Chondrocyte (in vitro differentiated cells): ENCODE measurements at places on chromosomes 2 and 18. TPM values are rescaled to one million over a fixed set of nuclear protein-coding genes. Genes with fewer than 3 reads are reported as not detected.

DNA sequence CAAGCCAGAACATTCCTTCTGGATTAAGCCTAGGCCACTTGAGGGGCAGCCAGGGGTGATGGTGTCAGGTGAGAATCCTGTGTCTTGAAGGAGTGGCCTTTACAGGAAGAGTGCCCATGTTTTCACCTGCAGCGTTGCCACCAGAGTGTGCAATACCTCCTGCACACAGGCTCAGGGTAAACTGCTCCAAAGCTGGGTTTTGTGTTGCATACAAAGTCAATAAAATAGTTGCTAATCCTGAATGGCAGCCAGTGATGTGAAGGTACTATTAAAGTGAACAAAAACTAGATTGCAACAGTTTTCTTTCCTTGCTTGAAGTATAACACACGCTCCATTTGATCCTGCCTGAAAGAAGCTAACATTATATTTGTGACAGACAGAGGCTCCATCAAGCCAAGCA lies 64.4 kb upstream of the NRP2 start:
- H3K36me3 ChIP-seq = peaks cover 8% of the 10 kb centered on the region
- DNase-seq = no peak
- no peak overlapping the region for H3K4me3 ChIP-seq

DNA sequence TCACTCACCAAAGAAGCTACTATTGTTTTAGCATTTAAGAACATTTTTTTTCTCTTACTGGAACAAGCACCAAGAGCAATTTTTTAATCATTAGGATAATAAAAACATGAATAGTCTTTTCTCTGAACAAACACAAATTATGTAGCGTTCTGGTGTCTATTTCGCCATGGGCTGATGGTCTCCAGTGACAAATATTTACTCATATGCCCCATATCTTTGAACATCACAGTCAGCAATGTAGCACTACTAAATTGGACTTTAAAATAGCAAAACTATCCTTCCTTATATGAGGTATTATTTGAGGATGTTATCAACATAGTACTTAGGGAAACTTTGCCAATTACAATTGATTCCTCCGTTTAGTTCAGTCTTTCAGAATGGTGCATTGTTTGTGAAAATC lies 1326.0 kb upstream of the ZEB2 start:
- no peak overlapping the region for H3K27ac ChIP-seq
- DNase-seq = no peak
- no peaks in the 10 kb centered on the region for H3K36me3 ChIP-seq
- H3K27me3 ChIP-seq = no peaks in the 10 kb centered on the region

GRCh38 chr18:46702471-46702870 lies 45.5 kb upstream of the LOXHD1 start:
- peaks cover 2% of the 10 kb centered on the region for H3K36me3 ChIP-seq
- H3K27ac ChIP-seq = no peak overlapping the region

GRCh38 chr2:208250388-208250787 lies 4.5 kb downstream of the IDH1 start:
- peaks cover 20% of the 10 kb centered on the region for H3K4me1 ChIP-seq
- H3K27ac ChIP-seq = no peak overlapping the region
- no peak for DNase-seq

DNA sequence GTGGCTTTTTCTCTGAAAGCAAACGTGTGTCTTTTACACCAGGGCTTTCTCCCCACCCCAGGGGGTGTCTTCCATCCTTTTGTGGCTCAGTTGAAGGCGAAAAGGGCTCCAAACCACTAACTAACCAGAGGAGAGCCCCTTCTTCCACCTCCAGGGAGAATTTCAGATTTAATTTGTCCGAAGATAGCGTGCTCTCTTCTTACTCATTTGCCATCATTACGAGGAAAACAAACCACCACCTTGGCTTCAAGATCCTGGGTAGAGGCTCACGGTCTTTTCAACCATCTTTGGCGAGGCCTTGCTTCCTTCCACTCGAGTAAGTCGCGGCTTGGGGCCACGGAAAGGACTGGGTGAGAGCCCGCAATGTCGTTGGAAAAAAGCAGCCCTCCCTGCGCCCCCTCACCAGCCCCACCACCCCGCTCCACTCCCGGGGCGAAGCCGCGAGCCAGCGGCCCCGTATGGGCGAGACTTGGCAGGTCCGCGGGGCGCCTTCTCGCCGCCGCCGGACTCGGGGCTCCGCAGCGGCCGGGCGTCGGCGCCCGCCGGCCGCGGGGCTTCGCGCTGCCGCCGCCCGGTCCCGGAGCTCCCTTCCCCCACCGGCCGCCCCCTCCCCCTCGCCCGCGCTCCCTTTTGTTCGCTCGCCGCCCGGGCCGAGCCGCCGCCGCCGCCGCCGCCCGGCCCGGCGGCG lies 1.7 kb upstream of the ZNF532 start:
- peaks cover 13% of the 10 kb centered on the region for H3K36me3 ChIP-seq
- peak overlapping the region; percentile 98 for H3K27ac ChIP-seq
- H3K4me3 ChIP-seq = peak overlapping the region; percentile 77
- peaks cover 79% of the 10 kb centered on the region for H3K4me1 ChIP-seq
- no peaks in the 10 kb centered on the region for H3K27me3 ChIP-seq

DNA sequence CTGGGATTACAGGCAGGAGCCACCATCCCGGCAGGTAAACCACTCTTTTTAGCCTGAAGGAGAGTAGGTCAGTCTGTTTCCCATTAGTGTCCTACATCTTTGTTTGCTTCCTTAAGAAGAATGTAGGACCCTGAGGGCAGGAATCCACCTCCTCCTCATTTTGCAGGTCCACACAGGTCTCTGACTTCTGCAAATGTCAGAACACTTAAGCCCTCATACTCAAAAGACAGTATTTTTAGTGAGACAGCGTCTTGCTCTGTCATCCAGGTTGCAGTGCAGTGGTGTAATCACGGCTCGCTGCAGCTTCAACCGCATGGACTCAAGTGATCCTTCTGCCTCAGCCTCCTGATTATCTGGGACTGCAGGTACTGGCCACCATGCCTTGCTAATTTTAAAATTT lies 9.3 kb downstream of the PSTPIP2 start:
- H3K36me3 ChIP-seq = no peaks in the 10 kb centered on the region
- H3K27me3 ChIP-seq = no peaks in the 10 kb centered on the region
- DNase-seq = no peak
- H3K4me3 ChIP-seq = no peak overlapping the region
- peaks cover 4% of the 10 kb centered on the region for H3K4me1 ChIP-seq

DNA sequence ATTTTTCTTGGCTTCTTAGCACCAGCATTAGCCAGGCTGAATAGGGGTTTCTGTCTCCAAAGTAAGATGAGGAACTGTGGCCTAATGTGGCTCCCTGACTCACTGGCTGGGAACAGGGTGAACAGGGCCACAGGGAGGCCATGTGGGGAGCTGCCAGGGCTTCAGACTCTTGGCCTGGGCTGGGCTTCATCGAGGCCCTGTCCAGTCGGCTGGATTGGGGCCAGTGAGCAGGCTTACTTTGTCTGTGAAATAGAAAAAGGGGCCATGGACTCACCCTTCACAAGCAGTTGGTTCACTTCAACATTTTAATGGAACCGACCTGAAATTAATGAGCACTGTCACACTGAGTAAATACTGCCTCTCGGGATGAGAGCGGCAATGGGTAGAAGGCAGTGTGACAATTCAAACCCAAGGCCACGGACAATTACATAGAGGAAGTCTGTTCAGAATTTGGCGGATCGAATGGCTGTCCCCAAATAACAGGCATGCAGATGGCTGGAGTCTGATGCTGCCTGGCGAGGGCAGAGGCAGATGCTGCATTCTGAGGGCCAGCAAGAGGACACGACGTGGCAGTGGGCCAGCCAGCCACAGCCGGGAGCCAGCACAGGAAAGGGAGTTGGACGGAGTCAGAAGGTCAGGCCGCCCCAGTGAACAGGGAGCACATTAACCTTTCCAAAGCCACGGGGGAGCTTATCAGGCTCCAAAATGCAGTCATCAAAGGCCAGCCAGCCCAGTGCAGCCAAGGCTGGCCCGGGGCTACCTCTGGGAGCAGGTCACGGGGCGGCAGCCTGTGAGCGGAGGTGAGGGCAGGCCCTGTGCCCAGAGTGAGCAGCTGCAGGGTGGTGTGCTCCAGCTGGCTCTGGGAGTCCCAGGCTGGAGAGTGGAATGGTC lies 146.6 kb upstream of the REV1 start:
- DNase-seq = no peak
- H3K4me1 ChIP-seq = peaks cover 31% of the 10 kb centered on the region
- no peaks in the 10 kb centered on the region for H3K27me3 ChIP-seq
- no peak overlapping the region for H3K4me3 ChIP-seq

DNA sequence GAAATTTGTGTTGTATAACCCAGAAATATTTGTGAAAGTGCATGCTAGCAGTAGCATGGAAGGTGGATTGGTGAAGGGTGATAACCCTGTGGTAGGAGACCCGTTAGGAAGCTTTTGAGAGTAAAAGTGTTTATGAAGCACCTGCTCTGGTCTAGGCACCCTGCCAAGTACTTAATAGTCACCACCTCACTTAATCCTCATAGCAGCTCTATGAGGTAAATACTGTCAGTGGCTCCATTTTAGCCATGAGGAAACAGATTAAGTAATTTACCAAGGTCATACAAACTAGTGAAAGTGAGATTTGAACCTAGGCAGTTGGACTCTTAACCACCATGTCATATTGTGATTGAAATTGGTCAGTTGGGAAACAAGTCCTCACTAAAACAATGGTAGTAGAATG lies 66.8 kb downstream of the TET3 start:
- peaks cover 11% of the 10 kb centered on the region for H3K4me1 ChIP-seq
- H3K36me3 ChIP-seq = peaks cover 10% of the 10 kb centered on the region
- no peak overlapping the region for H3K4me3 ChIP-seq
- H3K27me3 ChIP-seq = no peaks in the 10 kb centered on the region

GRCh38 chr2:218028189-218028495 lies 25.3 kb upstream of the TNS1 start:
- DNase-seq = peak; percentile 66
- H3K27ac ChIP-seq = no peak overlapping the region
- no peaks in the 10 kb centered on the region for H3K27me3 ChIP-seq
- no peaks in the 10 kb centered on the region for H3K36me3 ChIP-seq
- peaks cover 24% of the 10 kb centered on the region for H3K4me1 ChIP-seq

DNA sequence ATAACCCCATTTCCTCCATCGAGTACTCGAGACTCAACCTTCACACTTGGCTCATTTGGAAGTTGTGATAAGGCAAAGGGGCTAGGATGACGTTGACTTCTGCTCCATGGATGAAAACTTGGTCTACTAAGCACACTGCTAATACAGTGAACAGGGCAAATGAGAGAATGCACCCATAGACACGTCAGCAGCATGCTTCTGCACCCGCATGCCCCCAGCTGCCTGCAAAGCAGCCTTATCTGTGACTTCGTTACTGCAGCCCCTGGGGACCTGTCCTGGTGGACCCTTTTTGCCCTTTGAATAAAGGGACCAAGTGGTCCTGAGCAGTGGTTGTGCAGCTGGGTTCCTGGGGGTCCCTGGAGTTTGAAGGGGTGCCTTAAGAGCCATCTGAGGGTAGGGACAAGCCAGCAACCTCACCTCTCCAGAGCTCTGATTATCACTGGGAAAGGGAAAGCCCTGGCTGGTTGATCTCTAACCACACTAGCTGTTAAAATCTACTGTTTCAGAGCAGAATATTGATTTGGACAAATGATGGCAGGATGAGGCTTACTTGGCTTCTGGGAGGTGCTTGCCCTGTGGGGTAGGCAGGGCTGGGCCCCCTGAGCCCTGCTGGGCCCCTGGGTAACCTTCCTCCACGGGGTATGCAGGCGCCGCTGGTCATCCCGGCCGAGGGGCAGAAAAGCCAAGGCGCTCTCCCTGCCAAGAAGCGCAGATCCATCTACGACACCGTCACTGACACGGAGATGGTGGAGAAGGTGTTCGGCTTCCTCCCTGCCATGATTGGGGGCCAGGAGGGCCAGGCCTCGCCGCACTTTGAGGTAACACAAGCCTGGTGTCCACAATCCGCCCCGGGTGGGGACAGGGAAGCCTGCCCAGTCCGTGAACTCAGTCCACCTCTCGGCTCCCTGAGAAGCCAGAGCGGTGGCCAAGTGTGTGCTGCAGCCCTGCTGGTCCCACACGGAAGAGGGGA lies 37.6 kb upstream of the GPR17 start:
- H3K4me3 ChIP-seq = no peak overlapping the region
- peaks cover 4% of the 10 kb centered on the region for H3K36me3 ChIP-seq
- H3K27ac ChIP-seq = no peak overlapping the region
- no peaks in the 10 kb centered on the region for H3K27me3 ChIP-seq
- no peak for DNase-seq

GRCh38 chr18:47342566-47342965 lies 91.1 kb upstream of the SKOR2 start:
- H3K27ac ChIP-seq = no peak overlapping the region
- no peak for DNase-seq
- no peak overlapping the region for H3K4me3 ChIP-seq
- no peaks in the 10 kb centered on the region for H3K4me1 ChIP-seq
- H3K36me3 ChIP-seq = no peaks in the 10 kb centered on the region

DNA sequence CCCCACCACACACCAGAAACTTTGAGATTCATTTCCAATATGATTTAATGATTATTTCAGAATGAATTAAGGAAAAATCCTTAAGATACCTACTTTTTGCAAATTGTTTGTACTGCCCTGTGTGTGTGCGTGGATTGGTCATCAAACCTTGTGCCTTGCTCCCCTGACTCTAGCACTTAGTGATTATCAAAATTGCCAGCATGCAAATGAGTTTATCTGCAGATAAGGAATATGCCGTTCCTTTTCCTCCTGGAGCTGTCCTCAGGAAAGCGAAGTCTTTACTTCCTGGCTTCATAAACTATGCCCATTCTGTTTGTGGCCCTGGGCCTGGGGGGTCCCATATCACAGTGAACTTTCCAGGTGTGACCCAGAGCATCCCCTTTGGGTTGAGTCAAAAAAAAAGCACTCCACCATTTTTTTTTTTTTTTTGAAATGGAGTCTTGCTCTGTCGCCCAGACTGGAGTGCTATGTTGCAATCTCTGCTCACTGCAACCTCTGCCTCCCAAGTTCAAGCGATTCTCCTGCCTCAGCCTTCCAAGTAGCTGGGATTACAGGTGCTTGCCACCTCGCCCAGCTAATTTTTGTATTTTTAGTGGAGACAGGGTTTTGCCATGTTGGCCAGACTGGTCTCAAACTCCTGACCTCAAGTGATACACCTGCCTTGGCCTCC lies 11.4 kb downstream of the CHMP1B start:
- no peak for DNase-seq
- no peaks in the 10 kb centered on the region for H3K27me3 ChIP-seq
- H3K4me1 ChIP-seq = peaks cover 26% of the 10 kb centered on the region
- H3K4me3 ChIP-seq = no peak overlapping the region
- no peaks in the 10 kb centered on the region for H3K36me3 ChIP-seq

GRCh38 chr2:165898381-165898780 lies 55.2 kb downstream of the TTC21B start:
- H3K4me1 ChIP-seq = peaks cover 28% of the 10 kb centered on the region
- H3K27ac ChIP-seq = no peak overlapping the region
- DNase-seq = no peak
- no peak overlapping the region for H3K4me3 ChIP-seq
- H3K36me3 ChIP-seq = peaks cover 38% of the 10 kb centered on the region

DNA sequence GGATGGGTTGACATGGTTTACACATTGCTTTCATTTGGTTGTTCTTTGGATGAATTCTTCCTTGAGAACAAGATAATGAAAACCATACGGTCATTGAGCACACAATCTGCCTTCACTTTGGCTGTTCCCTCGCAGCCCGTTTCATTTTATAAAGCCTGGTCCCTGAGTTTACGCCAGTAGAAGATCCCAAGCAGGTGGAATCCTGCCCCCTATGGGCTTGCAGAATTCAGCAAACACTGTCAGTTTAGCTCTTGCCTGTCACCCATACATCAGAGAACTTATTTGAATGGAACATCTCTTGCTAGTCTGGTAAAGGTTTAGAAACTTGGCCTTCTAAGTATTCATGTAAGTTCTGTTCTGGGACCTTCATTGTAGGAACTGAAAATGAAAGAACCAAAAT lies 666.4 kb upstream of the ZEB2 start:
- H3K4me3 ChIP-seq = no peak overlapping the region
- peaks cover 2% of the 10 kb centered on the region for H3K36me3 ChIP-seq
- no peak for DNase-seq

Gene PAX8
- total RNA-seq = 0.29 TPM in 1 of 3 replicates, not detected in the others

Gene SCN9A
- total RNA-seq = 30.1 to 32.8 TPM (median 31.0 TPM) in 3 replicates

Gene IL1RN
- total RNA-seq = not detected in 3 replicates

Gene NDUFV2
- 76.1 to 90.5 TPM (median 80.5 TPM) in 3 replicates for total RNA-seq

Gene HSBP1L1
- 0.99 to 5.4 TPM (median 5.1 TPM) in 3 replicates for total RNA-seq

Gene CNDP2
- 57.7 to 64.6 TPM (median 58.6 TPM) in 3 replicates for total RNA-seq

Gene GALNT14
- 0.70 to 17.8 TPM (median 16.2 TPM) in 3 replicates for total RNA-seq

Gene SOWAHC
- 13.2 to 14.7 TPM (median 14.2 TPM) in 3 replicates for total RNA-seq
